ENCODE measurements at places on chromosomes 16 and 17.

GRCh38 chr16:83928341-83929055 lies 24.5 kb upstream of the OSGIN1 start:
- DNase-seq: no peak

DNA sequence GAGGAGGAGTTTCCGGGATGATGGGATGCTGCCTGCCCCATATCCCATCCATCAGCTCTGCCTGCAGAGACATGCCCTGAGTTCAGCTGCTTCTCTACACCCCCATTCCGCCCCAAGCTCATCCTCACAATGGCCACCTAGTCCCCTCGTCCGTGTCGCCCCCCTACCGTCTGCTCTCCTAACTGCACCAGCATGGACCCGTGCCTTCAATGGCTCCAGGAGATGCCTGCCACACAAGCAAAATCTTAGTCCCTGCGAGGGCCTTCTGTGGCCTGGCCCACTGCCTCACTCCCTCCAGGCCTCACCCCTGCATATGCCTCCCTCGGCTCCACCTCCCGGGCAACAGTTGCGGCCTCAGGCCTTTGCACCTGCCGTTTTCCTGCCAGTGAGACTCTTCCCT lies 1.8 kb upstream of the TELO2 start:
- DNase-seq: no peak

DNA sequence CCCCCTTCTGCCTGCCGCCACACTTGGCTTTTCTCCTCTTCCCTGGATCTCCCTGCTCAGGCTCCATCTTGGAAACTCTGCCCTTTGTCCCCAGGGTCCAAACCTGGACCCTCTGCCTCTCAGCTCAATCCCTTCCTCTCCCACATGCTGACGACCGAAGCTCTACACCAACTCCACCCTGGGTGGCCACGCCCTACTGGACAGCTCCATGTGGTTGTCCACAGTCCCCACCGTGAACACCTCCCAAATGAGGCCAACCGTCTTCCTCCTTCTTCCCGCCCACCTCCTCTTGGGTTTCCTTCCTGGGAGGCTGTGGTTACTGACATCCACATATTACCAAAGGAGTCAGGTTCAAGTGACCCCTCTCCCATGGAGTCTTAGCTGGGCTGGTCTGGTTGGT lies 22.6 kb upstream of the MLKL start:
- no peak for DNase-seq

DNA sequence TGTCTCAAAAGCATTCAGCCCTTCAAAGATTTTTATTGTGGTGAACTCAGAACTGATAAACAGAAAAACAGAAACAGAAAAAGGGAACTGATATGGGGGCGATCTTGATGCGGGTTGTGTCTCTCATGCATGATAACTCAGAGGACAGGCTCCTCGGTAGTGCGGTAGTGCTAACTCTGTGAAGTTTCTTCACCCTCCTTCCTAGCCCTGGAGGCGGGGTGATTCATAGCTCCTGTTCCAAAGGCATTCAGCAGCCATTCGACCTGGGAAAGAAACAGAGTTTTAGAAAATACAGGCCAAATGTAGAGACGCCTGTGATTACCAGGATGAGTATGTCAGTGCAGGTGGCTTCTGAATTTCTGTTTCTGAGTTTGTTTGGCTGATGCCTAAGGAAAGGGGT lies 5.5 kb upstream of the MAF start:
- no peak for DNase-seq

DNA sequence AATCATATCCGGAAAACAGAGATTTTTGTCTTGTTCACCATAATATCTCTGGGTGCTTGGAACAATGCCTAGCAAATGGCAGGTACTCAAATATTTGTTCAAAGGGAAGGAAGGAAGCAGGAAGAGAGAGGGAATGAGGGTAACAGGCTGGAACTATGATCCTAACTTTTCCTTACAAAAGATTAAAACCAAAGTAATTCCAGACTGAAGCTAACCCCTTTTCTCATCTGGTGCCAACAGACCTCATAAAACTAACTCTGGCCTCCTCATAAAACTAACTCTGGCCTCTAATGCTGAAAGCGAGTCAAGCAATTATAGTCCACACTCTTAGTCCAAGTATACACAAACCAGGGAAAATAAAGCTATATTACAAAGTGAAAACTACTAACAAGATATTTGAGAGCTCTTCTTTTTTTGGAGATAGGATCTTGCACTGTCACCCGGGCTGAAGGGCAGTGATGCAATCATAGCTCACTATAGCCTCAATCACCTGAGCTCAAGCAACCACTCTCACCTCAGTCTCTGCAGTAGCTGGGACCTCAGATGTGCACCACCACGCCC lies 84.6 kb downstream of the KANSL1 start:
- DNase-seq: no peak

DNA sequence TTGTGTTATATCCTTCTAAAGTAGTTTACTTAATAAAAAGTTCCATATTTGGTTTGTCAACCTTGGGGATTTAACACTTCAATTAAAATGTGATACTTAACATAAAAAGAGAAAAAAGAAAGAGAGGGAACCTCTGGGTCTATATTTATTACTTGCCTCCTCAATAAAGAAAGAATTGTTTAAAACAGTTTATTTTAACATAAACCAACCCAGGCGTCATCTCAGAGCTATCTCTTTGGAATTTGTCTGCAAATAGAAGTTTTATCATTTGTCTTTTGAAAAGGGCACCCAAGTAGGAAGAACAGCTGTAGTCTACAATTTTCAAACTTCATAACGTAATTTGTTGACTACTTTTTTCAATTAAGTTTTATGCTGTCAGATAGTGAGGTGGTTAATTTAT lies 364.1 kb downstream of the KCNJ2 start:
- no peak for DNase-seq

DNA sequence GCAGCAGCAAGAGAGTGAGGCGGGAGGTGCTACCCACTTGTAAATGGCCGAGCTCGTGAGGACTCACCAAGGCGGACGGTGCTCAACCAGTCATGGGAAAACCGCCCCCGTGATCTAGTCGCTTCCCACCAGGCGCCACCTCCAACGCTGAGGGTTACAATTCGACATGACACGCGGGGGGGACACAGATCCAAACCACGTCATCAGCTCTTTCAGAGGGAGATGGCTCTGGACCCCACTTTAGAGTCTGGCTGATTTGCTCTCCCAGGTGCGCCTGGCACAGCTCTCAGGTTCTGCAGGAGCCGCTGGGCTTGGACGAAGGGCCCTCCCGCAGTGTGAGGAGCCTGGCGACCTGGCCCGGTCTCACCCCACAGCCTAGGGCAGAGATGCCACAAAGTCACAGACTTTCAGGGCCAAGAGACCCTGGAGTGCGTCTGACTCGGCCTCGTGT lies 21.1 kb upstream of the DOC2B start:
- no peak for DNase-seq

DNA sequence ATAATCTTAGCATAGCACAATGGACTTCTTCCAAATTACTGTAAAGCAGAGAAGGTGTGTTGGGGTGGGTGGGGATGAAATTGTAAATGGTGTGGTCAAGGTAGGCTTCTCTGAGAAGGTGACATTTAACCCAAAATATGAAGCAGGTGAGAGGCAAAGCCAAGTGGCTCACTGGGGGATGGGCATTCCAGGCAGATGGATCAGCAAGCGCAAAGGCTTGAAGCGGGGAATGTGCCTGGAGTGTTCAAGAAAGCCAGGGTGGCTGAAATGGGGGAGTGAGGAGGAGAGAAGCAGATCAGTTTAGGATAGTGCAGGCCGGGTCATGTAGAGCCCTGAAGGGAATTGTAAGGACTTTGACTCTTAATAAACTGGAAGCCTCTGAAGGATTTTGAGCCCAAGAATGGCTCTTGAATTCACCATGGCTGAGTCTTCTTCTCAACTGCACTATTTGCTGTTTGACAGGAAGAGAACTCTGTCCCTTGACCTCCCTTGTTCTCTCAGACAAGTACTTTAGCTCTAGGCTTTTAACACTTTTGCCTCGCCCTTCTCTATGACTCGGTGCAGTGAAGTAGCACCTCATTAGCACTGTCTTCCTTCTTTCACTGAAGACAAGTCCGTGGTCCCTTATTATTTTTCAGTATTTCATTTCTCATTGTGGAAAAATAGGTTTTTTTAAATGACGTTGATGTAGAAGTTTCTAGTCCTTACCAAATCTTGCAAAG lies 14.7 kb downstream of the CACNG3 start:
- no peak for DNase-seq

GRCh38 chr17:49280061-49280460 lies 49.5 kb upstream of the PHOSPHO1 start:
- DNase-seq: no peak

DNA sequence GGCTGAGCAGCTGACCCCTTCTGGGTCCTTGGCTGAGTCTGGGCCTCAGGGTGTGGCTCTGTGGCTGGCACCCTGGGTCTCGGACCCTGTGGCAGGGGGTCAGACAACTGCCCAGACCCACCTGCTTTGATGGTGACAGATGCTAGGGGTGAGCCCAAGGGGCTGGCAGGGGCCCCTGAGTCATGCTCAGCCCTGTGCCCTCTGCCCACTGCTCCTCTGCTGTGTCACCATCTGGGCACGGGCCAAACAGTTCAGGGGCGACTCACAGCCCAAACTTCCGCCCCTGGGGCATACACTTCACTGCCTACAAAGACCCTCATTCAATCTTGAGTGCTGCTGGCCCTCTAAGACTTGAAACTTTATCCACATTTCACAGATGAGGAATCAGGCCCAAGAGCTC lies 5.7 kb downstream of the ADGRG1 start:
- DNase-seq: no peak
